ENCODE measurements at places on chromosomes 3 and 15.

DNA sequence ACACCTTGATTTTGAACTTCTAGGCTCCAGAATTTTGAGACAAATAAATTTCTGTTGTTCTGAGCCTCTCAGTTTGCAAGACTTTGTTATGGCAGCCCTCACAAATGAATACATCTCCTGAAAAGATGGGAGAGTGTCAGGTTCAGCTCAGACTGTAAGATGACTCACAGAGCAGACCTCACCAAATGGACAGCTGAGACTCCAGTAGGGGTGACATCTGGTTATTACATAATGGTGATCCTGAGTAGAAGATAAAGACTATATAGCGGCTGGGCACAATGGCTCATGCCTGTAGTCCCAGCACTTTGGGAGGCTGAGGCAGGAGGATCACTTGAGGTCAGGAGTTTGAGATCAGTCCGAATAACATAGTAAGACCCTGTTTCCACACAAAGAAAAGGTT lies 26.2 kb upstream of the MTMR14 start:
- DNase-seq, result no peak

- no peak for DNase-seq
These were observed 44.6 kb upstream of the ARPP21 start for GRCh38 chr3:35594739-35595138.

- no peak for DNase-seq
These were observed 77.8 kb upstream of the GSK3B start for GRCh38 chr3:120172070-120172469.

DNA sequence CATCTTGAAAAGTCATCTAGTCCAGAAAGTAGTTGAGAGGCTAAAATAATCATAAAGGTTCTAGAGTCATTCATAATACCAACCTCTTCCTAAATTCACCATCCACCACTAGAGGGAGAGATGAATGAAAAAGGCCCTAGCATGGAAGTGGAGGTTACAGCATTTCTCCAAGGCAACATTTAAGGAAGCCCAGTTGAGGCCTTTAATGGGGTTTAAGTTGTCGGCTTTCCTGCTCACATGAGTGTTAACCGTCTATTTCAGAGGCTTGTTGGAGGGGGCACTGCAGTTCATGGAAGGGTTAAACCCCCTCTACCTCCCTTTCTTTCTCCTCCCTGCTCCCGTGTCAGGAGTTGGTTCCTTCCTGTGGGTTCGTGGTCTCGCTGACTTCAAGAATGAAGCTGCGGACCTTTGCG lies 3.8 kb upstream of the SLCO3A1 start:
- DNase-seq, result no peak

DNA sequence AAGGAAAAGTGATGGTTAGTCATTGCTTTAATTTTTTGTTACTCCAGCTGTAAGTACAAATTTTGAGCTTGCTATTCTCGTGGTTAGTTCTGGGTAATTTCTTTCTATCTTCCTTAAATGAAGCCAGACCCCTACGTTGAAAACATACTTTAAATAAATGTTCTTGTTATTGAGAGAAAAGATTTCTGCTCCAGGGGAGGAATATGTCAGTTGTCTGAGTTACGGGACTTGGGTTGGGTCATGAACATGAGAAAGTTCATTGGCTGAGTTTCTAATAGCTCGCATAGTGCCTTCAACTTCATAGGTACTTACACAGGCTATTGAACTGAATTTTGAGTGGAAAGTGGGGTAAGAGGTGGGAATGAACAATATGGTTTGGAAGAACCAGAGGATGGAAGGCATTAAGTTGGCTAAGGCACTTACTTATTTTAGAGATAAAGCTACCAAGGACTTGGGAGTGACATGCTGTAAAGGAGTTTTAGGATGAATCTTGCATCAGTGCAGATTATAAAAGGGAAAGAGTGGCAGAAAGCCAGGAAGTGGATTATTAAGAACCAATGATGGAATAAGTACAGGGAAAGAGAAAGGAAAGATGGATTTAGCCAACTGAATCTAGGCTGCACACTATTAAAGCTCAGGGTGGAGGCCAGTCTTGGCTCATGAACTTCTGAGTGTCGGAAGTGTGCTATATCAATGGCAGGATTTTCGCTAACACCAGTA lies 1.4 kb downstream of the RPSA start:
- DNase-seq, result no peak

GRCh38 chr3:8724108-8724752 lies 9.4 kb upstream of the CAV3 start:
- DNase-seq, result no peak

- no peak for DNase-seq
These were observed 5.0 kb upstream of the CCR9 start for GRCh38 chr3:45881078-45882022.

DNA sequence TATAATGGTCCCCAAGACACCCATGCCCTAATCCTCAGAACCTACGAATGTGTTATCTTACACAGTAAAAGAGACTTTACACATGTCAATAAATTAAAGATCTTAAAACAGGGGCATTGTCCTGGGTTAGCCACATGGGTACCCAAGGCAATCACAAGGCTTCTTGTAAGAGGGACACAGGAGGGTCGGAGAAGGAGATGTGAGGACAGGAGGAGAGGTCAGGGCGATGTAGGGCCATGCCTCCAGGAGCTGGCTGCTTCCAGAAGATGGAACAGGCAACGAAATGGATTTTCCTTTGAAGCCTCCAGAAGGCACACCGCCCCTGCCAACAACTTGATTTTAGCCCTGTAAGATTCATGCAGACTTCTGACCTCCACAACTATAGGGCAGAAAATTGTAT lies 262.7 kb downstream of the MEX3B start:
- no peak for DNase-seq
